PC-3 (cell line): ENCODE measurements at places on chromosomes 2 and 18. TPM values are rescaled to one million over a fixed set of nuclear protein-coding genes. Genes with fewer than 3 reads are reported as not detected.
A peak's percentile ranks its signal among the peaks of the same experiment; 100 is the strongest.

DNA sequence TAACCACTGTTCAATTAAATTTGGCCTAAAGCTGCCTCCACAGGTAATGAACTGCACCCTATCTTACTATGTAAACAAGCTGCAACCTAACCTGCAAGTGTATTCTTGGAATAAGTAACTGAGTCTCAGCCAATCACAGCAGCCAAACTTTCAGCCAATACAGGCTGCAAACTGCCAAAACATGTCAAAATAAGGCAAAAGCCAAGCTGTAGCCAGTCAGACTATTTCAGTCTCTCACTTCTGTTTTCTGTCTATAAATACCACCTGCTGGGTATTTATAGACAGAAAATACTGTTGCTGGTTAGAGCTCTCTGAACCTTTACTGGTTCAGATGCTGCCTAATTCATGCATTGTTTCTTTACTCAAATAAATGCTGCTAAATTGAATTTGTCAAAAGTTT, 14.3 kb downstream of the C2orf76 start:
- peak; percentile 28 for DNase-seq

GRCh38 chr2:54589340-54590215, 133.5 kb downstream of the SPTBN1 start:
- peak; percentile 67 for DNase-seq

DNA sequence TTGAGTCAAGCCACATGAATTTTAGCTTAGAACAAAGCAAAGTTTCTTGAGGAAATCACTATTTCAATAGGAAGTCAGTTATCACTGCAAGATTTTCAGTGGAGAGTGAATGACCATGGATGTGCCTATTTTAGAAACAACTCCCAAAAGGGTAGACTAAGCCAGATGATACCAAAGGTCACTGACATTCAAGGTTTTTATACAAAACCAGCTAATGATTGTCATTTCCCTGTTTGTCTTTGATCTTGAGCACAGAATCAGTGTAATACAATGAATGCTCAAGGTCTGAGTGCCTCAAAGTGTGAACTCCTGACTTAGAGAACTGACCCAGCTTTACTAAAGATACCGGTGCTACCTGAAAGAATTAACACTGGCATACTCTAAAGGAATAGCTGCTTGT, 60.5 kb downstream of the CDH2 start:
- DNase-seq: no peak

DOCK10 gene
- total RNA-seq: 23.1 and 38.5 TPM in 2 replicates

GRCh38 chr2:16226943-16227664, 286.8 kb downstream of the MYCN start:
- DNase-seq: no peak

LONRF2 gene
- total RNA-seq: 1.1 and 1.3 TPM in 2 replicates

DNA sequence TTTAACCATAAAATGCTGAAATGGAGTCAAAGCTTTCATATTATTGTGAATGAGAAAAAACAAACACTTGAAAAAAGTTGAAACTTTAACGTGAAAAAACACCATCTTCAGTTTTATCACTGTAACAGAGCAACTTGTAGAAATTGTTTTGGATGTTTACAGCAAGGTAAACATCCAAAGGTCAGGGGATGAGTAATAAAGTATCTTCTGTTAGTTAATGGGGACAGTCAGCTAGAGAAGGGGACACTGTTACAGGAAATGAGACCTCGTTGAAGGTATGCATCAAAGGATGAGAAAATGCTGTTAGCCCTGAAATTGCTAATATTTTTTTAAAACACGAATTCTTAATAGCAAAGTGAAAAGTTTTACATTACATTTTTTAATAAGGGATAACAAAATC, 2.9 kb downstream of the RHBDD1 start:
- peak; percentile 32 for DNase-seq

GRCh38 chr2:5546181-5546580, 146.0 kb upstream of the SOX11 start:
- peak; percentile 15 for DNase-seq

DNA sequence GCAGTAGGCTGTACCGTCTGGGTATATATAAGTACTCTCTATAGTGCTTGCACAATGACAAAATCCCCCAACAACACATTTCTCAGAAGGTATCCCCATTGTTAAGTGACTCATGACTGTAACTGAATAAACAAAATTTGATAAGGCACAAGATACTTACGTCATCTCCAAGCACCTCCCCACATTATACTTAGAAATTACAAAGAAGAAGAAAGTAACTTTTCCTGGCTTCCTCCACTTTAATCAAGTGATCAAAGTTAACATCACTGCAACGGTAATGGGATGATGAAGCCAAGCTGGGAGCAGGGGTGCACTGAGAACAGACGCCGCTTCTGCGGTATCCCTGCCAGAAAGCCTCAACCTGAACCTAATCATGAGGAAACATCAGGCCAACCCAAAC, 9.7 kb downstream of the TNS1 start:
- peak; percentile 11 for DNase-seq

EFR3B gene
- total RNA-seq: 4.6 and 7.9 TPM in 2 replicates

DNA sequence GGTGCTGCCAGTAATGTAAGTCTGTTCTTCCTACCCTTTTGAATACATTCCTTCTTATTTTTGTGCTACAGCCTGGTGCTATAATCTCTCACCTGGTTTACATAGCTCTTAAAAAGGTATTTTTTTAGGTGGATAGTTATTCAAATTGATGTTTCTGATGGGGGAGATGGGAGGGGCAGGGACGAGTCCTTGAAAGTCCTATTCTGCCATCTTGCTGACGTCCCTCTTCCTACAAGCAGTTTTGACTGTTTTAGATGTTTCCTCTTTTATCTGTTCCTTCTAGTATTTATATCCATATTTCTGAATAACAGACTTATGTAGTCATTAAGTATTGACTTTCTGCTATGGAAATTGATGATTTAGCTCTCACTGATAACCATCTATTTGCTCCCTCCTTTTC, 256.4 kb downstream of the KIAA1328 start:
- DNase-seq: no peak

IL1RL1 gene
- total RNA-seq: 4.9 and 5.7 TPM in 2 replicates

GRCh38 chr18:62549755-62550154, 26.9 kb downstream of the ZCCHC2 start:
- no peak for DNase-seq

DNA sequence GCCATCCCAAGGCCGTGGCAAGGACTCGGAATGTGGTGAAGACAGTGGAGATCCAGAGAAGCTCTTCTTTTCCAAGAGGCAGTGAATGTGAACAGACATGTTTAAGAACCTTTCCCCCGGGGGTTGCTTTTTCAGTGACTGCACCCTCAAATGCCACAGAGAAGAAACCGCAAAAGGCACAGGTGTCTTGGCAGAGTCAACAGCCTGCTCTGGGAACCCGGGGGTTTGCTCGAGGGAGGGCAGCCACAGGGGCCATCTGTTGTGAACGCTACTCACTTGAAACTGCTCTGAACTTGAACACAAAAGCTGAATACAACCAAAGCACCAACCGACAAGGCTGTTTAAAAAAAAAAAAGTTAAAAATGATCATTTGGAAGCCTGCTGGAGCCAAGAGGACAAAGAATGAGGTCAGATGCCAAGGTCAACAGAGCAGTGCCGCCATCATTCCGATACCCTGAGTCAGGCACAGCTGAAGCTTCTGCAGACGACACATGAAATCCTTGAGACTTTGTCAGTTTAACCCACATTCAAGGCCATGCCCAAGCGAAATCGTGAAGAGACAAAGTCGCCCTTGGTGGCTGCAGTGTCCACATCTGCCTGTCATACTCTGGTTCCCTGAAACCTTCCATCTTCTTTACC, 47.4 kb downstream of the PSMG2 start:
- DNase-seq: no peak

- no peak for DNase-seq
Observed at GRCh38 chr2:238127165-238128060, 11.1 kb upstream of the KLHL30 start.

LAMA1 gene
- not detected in 2 replicates for total RNA-seq

- DNase-seq: no peak
Observed at GRCh38 chr18:47736376-47737140, 193.9 kb downstream of the SMAD2 start.

- peak; percentile 88 for DNase-seq
Observed at GRCh38 chr2:172288603-172289002, 138.8 kb upstream of the ITGA6 start.

DNA sequence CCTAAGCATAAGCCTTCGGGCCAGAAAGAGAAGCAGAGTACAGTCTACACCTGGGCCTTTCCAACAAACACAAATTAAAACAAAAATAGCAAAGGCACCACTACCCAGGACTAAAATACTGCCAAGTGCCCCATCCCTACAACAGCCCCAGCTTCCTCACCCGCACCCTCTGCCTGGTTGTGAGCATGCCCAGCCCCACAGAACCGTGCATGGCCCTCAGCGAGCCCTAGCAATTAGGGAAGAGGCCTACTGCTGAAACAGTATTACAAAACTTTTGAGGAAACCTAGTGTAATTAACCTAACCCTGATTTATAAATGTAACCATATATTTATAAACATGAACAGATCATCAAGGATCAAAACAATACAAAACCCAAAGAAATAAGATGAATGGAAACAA, 44.2 kb downstream of the FARSB start:
- DNase-seq: no peak

GRCh38 chr2:134346141-134346540, 92.3 kb downstream of the MGAT5 start:
- DNase-seq: no peak

GRCh38 chr18:75276818-75277609, 66.4 kb downstream of the TSHZ1 start:
- no peak for DNase-seq

DNA sequence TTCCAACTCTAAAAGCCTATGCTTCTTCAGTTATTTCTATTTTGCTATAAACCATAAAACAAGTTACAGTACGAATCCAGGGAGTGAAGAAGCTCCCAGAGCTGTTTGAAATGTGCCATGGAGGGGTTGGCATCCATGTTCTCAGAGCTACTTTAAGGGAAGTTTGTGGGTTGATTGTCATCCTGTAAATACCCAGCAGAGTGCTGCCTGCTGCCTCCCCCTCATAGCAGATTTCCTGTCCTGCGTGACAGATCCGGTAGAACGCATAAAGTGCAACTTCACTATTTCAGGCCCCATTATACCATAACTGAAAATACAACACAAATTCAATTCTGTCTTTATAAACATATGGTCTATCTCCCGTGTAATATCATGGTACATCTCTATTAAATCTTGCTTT, 114.4 kb downstream of the CTNNA2 start:
- DNase-seq: no peak

GRCh38 chr2:33482518-33482917, 6.1 kb downstream of the RASGRP3 start:
- no peak for DNase-seq

SPATA3 gene
- total RNA-seq: not detected in 2 replicates

- peak; percentile 2 for DNase-seq
Observed at GRCh38 chr2:34738691-34739090, 1139.6 kb upstream of the FAM98A start.

DNA sequence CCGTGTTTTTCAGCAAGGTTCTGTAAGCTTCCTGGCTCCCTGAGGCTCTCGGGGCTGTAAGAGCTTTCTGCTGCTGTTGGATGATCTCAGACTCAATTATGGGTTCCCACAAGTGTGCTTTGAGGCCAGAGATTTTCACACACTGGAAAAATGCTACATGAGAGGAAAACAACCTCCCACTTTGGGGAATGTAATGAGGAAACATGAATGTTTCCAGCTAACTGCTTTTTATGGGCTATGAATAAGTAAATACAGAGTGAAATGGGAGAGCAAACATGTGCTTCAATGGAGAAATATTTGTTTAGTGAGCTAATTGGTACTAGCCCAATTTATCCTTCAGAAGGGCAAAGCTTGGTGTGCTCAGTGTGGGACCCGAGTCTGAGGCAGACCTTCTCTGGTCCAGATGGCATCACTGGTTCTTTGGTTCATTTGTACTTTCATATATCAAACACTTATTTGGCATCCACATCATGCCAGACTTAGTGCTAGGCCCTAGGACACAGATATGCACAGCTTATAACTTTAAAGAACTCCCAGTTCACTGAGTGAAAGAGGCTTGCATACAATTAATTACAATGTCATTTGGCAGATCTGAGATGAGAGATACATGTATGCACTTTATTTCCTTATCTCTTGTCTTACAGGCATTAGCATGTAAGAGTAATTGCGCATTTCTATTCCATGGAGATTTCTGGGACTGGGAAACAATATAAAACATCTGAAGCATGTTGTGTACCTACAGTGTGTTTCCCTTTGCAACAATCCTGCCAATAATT, 248.8 kb downstream of the RDH14 start:
- DNase-seq: peak; percentile 73

GRCh38 chr2:86584151-86584913, 21.1 kb upstream of the CHMP3 start:
- peak; percentile 14 for DNase-seq

CD207 gene
- total RNA-seq: not detected in 2 replicates

GRCh38 chr2:20684581-20685063, 17.7 kb downstream of the GDF7 start:
- no peak for DNase-seq

SIX2 gene
- total RNA-seq: 26.8 and 27.9 TPM in 2 replicates

- no peak for DNase-seq
Observed at GRCh38 chr2:101790416-101790815, 92.9 kb downstream of the MAP4K4 start.

DNA sequence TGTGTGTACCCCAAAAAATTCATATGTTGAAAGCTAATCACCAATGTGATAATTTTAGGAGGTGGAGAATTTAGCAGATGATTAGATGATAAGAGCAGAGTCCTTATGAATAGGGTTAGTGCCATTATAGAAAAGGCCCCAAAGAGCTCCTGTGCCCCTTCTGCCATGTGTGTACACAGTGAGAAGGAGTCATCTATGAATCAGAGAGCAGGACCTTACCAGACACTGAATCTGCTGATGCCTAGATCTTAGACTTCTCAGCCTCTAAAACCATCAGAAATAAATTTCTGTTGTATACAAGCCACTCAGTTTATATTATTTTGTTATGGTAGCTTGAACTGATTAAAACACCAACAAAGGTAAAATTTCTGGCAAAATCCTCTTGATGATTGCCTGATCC, 560.0 kb upstream of the CDH2 start:
- peak; percentile 42 for DNase-seq

DNA sequence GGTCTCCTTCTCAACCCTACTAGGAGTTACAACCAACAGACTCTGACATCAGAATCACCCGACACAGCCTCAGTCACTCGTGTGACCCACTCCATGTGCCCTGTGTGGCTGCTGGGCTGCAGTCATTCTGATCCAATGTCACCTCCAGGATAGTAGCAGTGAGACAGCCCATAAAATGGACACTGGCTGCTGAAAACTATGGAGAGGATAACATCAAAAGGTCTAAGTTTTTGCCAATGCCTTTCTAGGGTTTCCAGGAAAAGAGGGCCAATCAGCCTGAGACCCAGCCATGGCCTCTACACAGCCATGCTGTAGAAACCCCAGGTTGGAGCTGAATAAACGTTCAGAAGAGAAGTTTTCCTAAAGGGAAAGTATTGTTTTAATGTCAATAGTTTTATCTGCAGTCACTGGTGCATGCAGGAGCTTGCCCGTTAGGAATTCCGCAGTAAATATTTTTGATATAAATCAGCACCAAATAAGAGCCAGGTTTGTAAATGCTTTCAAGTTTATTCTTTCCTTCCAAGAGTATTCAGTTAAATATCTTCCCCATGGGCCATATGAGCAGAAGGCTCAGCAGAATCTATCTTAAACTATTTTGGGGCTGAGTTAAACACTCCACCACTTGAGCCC, 92.2 kb upstream of the PID1 start:
- DNase-seq: peak; percentile 40

SLC11A1 gene
- 0.17 and 0.33 TPM in 2 replicates for total RNA-seq

COL3A1 gene
- 0.23 and 0.36 TPM in 2 replicates for total RNA-seq

- peak; percentile 92 for DNase-seq
Observed at GRCh38 chr2:168961450-168962229, 60.5 kb downstream of the G6PC2 start.
